Liver (tissue), 10 donors: ENCODE measurements at places on chromosomes 1 and 21. TPM values are rescaled to one million over a fixed set of nuclear protein-coding genes. Genes with fewer than 3 reads are reported as not detected.

DNA sequence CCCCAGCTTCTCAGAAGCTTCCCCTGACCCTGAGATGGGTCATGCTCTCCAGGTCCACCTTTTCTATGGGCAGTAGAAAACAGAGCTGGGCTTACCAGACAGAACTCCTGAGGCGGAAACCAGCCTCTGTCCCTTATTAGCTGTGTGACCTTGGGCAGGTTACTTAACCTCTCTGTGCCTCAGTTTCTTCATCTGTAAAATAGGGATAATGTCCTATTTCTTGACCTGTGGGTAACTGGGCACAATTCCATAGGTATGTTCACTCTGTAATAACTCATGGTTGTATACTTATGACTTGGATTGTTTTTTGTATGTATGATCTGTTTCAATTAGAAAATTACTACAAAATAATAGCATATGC is 57.1 kb upstream of the EDN2 start:
- no peak for DNase-seq

- DNase-seq: no peak
Observed at GRCh38 chr21:37395961-37396360, 29.4 kb downstream of the DYRK1A start.

- DNase-seq: no peak
Observed at GRCh38 chr1:205834751-205835150, 15.2 kb downstream of the PM20D1 start.

DNA sequence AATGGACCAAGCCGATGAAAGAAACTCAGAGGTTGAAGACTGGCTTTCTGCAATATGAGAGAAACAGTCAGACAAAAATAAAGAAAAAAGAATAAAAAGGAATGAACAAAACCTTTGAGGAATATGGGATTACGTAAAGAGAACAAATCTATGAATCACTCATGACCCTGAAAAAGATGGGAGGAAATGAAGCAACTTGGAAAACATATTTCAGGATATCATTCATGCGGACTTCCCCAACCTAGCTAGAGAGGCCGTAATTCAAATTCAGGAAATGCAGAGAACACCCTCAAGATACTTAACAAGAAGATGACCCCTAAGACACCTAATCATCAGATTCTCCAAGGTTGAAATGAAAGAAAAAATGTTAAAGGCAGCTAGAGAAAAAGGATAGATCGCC is 705.3 kb upstream of the CHRM3 start:
- no peak for DNase-seq

GRCh38 chr21:41839387-41840000 is 39.6 kb downstream of the PRDM15 start:
- no peak for DNase-seq

DNA sequence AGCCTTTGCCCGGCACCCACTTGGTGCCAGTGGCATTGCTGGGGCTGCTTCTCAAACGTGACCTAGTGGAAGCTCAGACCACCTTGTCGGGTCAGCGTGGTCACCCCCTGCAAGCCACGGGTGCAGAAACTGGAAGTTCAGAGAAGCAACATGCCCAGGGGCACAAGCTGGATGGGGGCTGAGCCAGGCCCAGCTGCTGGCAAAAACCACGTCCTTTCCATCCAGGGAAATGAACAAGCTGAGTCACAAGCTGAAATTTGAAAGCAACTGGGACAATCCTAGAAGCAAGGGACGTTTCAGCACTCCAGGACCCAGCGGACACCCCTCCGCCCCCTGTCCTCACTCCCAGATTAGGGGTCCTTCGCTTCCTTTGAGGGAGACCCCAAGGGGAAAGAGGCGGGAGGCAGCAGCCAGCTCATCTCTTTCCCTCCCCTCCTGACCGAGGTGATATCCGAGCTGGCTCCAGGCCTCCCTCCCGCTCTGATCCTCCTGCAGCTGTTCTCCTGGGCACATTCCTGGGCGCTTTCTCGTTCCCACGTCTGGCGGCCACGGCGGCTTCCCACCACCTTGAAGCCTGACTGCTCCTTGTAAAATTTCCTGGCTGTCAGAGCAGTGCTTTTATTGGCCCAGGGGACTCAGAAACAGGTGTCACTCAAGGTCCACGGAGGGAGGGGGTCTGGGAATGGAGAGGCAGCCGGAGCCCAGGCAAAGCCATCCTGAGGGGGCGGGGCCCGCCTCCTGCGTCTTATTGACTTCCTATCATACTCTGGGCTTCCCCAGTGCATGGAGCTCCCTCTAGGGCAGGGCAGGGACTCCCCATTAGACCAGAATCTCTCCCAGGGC is 62.8 kb downstream of the PAX7 start:
- no peak for DNase-seq

DNA sequence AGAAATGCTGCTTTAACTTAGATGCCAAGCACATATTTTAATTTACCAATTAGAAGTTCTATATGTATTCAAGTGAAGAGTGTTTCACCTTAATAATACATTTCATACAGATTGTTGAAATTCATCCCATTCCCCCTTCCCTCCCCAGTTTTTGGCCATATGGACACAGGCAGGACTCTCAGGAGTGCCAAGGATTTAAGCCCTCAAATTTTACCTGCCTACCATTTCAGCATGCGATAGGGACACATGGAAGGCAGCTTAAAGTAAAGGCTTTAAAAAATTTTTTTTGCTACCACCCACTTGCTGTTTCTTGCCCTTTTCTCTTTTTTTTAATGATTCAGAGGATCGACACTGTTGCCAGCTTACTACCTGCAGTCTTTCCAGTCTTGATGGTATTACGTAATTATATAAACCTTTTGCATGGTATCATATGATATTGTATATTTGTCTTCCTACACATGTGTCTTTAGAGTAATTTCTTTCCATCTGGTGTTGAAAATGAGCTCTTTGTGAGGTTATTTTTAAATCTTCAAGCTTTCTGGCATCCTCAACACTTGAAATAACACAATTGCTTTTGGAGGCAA is 7.0 kb downstream of the EPB41 start:
- no peak for DNase-seq

- no peak for DNase-seq
Observed at GRCh38 chr1:81004011-81004410, 796.7 kb upstream of the ADGRL2 start.

EXOSC10 gene
- total RNA-seq: 29.2 TPM

DNA sequence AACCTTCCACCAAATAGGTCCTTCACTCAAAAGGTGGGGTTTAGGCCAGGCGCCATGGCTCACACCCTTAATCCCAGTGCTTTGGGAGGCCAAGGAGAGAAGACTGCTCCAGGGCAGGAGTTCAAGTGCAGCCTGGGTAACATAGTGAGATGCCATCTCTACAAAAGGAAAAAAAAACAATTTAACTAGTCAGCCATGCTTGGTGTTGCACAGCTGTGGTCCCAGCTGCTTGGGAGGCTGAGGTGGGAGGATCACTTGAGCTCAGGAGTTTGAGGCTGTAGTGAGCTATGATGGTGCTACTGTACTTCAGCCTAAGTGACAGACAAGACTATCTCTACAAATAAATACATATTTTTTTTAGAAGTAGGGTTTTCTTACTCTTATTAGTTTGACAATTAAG is 617.5 kb downstream of the KIF26B start:
- no peak for DNase-seq

DNA sequence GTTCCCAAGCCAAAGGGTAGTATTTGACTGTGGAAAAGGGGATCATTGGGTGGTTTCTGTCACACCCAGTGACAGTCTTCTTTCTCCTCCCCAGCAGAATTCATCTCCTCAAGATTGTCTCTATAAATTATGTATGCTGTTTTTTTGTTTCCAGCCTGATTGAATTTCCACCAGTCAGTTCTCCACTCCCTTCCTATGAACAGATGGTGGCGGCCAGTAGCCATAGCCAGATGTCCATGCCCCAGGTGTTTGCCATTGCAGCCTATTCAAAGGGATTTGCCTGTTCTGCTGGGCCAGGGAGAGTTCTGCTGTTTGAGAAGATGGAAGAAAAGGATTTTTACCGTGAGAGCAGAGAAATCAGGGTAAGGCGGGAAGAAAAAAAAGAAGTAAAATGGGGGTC is 12.9 kb downstream of the CFAP57 start:
- no peak for DNase-seq

GRCh38 chr1:3000671-3001470 is 20.4 kb upstream of the ACTRT2 start:
- no peak for DNase-seq

SYT14 gene
- total RNA-seq: not detected

DNA sequence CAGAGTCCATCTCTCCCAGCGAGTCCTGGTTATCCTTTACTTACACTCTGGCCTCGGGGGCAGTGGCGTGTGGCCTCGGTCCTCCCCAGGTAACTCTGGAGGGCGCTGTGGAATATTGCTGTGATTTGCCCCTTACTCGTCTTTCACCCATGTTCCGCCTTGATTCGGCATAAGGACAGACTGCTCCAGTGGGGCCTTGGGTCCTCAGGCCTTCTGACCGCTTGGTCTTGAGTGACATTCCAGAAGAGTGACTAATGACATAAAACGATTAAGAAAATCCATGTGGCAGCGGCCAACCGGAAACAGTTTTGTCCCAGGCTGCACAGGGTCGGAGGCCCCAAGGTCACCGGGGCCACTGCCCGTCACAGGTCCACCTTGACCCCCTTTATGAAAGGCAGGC is 11.0 kb downstream of the ICMT start:
- no peak for DNase-seq

SFT2D2 gene
- 34.6 TPM for total RNA-seq

- no peak for DNase-seq
Observed at GRCh38 chr1:21764615-21765423, 18.1 kb downstream of the USP48 start.

DNA sequence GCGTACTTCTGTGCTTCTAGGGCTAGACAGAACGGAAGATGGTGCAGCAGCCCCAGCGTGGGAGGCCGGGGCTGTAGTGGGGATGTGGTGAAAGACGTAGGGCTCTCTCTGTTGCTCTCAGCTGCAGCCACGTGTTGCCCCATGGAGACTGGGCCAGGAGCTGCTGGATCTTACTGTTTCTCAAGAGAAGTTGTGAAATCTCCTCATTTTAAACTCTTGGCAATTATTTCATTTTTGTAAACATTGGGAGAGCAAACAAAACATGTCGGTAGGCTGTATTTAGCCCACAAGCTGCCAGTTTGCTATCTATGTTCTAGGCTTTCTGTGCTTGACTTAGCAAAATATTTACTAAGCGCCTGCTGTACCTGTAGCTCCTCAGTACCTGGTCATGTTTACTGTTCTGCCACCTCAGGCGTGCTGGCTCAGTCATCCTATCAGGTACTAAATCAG is 15.9 kb upstream of the ELOA start:
- DNase-seq: no peak
